Activated T-cell treated with anti-CD3 and anti-CD28 coated beads for 1 hour (primary cell): ENCODE measurements at places on chromosomes 12 and 14.

- DNase-seq = no peak
Measured at GRCh38 chr14:32706721-32707519, 231.8 kb upstream of the NPAS3 start.

- no peak for DNase-seq
Measured at GRCh38 chr12:91841822-91842221, 303.8 kb downstream of the BTG1 start.

DNA sequence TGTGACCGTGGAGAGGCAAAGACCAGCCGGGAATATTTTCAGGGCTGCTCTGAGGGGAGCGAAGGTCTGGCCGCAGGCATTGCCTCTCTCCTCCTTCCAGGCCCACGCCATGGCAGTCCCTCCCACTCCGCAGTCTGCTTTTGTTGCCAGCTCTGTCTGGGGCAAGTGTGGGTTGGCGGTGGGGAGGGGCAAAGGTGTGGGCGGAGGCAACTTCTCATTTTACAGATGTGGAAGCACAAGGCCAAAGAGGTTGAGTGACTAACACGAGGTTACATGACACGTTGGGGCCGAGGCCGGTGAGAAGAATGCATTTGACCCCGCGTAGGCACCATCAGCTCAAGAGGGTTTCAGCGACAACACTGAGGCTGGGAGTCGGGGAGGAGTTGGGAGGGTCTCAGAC lies 6.1 kb upstream of the FAIM2 start:
- DNase-seq = no peak

DNA sequence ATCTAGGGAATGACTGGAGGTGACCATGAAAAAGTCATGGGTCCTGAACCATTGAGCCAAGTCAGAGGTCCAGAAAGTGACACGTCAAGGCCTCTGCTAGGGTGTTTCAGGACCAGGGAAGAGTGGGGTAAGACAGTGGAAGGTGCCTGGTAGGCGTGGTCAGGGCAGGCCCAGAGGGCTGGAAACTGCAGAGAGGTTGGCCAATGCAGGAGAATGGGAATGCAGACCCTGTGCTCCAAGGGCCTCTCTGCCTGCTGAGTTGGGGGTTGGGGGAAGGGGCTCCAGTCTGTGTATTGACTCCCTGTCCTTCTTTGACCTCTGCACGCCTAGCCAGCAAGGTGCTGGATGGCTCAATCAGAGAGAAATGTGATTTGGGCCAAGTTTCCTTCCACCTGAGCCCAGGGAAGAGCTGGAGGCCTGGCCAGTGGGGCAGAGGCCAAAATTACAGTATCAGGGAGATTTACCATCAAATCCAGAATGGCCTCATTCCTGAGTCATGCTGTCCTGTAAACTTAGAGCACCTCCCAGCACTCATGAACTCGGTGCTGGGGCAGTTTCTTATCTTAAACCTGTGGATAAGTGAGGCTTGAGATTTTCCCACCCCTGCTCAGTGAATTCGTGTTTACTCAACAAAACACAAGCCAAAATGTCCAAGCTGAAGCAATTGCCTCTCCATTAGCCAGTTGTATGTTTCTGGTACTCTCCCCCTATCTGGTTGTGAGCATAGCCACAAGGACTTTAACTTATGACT lies 24.4 kb downstream of the IRF2BPL start:
- no peak for DNase-seq

DNA sequence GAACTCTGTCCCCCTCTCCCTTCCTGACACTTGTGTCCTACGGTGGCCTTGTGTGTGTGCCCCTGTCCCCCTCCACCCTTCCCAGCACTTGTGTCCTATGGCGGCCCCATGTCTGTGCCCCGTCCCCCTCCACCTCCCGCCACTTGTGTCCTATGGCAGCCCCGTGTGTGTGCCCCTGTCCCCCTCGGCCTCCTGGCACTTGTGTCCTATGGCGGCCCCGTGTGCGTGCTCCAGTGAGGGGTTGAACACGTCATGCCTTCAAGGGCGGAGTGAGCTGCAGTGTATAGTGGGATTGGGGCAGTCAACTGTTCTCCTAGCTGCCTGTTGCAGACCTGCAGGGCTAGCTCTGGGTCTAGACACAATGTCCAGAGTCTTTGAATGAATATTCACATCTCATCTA lies 108.7 kb downstream of the GLT1D1 start:
- no peak for DNase-seq

GRCh38 chr14:99785426-99785825 lies 7.8 kb upstream of the EML1 start:
- no peak for DNase-seq

GRCh38 chr14:96197163-96197852 lies 7.3 kb upstream of the BDKRB2 start:
- DNase-seq = no peak

DNA sequence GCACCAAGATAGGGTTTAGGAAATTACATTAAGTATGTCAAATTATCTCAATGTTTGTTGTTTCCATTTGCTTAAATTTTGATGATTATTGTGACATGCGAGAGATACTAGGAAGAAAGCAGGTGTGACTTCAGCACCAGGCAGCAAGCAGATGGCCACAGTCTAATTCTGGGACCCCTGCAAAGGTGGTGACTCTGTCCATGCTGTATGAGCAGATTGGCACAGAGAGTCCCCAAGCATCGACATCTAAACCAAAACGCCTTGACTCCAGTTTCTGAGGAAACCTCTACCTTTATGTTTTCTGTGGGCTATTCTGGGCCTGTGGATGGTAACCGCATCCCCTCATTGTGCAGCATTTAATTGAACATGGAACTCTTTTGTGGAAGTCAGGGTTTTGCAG lies 670.1 kb upstream of the TMEM132C start:
- no peak for DNase-seq

DNA sequence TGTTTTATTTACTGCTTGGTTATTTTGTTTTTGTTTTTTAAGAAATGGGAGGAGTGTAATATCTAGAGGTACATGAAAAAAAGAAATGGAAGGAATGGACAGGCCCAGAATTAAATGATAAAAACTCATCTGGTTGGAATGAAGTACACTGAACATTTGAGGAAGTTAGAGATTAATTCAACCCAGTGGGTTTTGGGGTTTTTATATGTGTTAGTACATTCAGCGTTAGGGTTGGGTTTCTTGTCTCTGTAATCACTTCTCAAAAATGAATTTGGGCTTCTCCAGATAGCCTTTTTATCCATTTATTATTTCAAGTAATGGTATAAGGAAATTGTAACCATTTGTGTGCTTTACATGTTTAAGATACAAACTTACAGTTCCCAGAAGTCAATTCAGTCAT lies 19.5 kb upstream of the NUP107 start:
- no peak for DNase-seq

DNA sequence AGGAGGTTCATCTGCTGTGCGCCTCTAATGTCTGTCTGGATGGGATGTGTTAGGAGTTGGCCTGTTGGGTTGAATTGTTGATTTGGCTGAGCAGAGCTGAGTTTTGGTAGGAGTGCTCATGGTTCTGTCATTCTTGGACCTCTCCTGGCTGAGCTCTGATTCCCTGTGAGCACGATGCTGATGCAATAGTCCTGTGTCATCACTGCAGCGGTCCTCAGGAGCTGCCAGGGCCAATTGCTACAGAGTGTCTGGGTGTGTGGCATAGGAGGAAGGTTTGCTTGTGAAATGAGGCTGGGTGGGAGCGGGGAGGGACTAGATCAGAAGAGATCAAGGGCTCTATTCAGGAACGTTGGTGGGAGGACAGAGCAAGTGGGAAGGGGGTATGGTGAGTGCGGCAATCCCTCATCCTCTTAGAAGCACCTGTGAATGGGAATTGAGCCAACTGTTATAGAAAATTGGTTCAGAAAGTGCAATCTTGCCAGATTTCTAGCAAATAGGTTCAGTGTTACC lies 21.2 kb downstream of the PEX5 start:
- no peak for DNase-seq
